ENCODE measurements at places on chromosomes 3 and 15. TPM values are rescaled to one million over a fixed set of nuclear protein-coding genes. Genes with fewer than 3 reads are reported as not detected.

Gene SMAD6
- 8.9 TPM for total RNA-seq

DNA sequence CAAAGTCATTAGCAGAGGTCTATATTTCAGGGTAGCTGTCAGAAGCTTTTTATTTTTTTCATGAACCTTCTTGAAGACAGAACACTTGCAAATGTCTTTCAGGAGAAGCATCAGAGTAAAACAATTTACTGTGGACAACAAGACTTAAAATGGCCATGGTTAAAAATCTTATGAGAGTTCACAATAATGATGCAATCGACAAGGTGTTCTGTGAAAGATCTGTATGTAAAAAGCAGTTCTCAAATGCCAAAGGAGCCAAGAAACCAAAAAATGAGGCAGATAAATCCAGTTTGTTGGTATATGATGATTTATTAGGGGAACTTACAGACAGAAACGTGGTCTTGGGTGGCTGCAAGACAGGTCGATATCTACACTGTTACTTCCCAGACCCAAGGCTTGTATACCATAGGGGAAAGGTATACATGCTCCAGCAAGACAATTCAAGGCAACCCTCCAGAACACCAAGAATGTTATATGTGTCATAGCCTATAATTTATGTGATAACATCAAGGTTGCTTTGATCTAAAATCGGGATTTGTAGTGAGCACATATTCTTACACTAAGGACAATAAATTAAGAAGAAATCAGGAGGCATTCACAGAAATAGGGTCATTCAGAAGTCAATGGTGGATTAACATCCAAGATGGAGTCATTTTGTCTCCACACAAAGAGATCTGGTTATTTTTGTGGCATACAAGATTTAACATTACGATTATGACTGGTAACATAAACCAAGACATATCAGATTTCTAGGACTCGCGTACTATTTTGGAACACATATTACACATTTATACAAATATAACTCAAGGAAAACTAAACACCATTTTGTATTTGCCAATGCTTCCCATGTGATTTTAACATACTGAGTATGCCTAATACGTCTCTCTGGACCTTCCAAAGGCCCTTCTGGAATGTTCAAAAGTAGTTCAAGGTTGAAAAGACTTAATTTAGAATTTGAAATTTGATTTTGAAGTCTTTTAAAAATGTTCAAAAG, 316.4 kb downstream of the THSD4 start:
- no peaks in the 10 kb centered on the region for H3K36me3 ChIP-seq
- no peaks in the 10 kb centered on the region for H3K27me3 ChIP-seq
- no peaks in the 10 kb centered on the region for H3K4me1 ChIP-seq
- no peak for DNase-seq
- H3K4me3 ChIP-seq = no peak overlapping the region

DNA sequence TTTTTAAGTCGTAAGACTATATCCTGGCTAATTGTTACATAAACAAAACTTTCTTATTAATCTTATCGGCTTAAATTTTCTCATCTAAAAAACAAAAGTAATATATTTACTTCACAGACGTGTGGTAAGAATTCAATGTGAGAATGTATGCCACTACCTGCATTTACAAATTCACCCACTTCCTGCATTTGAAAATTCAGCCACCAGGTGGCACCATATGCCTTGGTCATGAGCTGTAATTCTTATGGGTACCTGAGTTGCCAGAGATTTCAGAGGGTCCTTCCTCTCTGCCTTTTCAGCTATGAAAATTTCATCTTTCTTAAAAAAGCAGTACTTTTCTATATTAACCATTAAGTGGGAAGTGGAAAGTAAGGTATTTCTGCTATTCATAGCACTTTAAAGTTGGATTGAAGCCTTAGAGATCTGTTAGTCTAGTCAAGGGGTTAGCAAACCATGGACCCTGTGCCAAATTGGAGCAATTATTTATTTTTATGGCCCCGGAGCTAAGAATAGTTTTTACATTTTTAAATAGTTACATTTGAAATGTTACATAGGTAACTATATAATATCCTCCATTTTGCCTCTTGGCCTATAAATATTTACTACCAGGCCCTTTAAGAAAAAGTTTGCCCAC, 127.8 kb downstream of the HCN4 start:
- H3K4me3 ChIP-seq = no peak overlapping the region
- no peak overlapping the region for H3K27ac ChIP-seq

DNA sequence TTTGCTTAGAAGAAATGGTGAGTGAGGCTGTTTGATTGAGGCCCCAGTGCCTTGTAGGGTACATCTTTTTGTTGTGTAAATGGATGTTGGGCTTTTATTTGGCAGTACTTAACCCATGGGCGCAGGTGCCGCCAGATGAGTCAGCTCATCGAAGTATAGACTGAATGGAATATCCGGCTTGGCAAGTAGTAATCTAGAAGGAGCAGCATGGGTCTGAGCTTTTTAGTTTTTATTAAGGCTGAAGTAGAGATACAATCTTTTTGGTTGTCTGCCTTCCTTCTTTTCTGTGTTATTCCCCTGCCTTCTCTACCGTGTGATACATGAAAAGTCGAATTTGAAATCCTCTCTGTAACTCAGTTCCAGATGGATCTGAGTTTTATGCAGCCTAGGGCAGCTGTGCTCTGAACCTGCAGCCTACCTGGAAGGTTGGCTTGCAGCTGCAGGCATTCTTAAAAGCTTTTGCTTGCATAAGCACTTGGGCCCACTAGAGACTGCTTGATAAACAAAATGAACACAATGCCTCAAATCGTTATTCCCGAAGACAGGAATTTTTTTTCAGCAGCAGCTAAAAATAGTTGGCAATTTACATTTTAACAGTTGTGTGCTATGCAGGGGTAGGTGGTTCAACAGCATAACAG, 177.5 kb upstream of the CGNL1 start:
- H3K27me3 ChIP-seq = no peaks in the 10 kb centered on the region
- no peak overlapping the region for H3K27ac ChIP-seq
- no peak overlapping the region for H3K4me3 ChIP-seq
- H3K36me3 ChIP-seq = no peaks in the 10 kb centered on the region
- H3K4me1 ChIP-seq = peaks cover 14% of the 10 kb centered on the region

DNA sequence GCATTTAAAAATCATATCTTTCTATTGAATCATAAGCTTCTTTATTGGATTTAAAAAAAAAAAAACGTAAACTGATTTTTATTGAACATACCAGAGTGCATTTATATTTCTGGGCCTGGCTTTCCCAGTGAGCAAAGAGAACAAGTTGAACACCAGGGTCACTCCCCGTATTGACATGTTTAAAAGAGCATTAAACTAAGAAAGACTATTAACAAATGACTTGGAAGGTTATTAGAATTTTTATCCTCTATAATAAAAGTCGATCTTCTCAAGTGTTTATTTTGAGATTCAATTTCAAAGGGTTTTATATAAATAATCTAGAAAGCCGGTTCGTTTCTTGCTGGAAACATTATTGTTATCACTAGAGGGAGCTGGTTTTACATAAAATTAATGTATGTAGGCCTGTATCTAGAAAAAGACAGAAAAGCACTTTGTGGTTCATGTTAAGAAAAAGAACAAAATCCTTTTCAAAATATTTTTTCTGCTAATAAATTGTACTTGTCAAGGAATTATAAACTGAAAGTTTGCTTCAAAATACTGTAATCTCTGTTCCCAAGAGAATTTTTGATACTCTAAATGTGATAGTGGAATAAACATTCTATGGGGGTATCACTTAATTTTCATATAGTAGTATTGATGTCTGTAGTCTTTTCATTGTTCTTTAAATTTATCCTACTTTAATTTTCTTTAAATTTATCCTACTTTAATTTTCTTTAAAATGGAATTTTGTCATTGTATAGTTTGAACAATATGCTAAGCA, 321.8 kb upstream of the MME start:
- no peaks in the 10 kb centered on the region for H3K36me3 ChIP-seq
- DNase-seq = no peak
- H3K27ac ChIP-seq = no peak overlapping the region
- H3K27me3 ChIP-seq = no peaks in the 10 kb centered on the region

DNA sequence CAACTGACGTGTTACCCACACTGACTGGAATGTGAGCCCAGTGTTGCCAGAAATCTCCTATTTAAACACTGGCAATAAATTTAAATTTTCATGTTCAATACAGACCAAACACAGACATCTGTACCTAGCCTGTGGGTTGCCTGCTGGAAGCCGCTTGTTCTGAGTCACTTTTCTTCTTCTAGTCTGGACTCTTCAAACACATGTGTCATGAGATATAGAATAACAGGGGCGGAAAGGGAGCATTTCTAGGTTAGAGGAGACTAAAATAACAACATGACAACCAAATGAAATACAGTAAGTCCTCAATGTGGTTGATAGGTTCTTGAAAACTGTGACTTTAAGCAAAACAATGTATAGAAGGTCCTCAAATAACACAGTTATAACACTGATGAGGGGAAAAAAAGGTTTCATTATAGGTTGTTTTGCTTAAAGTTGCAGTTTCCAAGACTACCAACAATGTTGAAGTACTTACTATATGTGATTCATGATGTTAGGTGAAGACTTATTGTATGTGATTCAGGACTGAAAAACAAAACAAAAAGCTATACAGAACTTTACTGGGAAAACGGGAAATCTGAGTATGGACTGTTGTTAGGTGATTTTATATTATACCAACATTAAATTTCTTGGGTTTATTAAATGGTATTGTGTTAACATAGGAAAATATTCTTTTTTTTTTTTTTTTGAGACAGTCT, 63.1 kb downstream of the PRKAR2A start:
- no peak overlapping the region for H3K4me3 ChIP-seq
- no peaks in the 10 kb centered on the region for H3K36me3 ChIP-seq
- H3K27ac ChIP-seq = no peak overlapping the region
- no peaks in the 10 kb centered on the region for H3K27me3 ChIP-seq

- peaks cover 61% of the 10 kb centered on the region for H3K4me1 ChIP-seq
- no peaks in the 10 kb centered on the region for H3K36me3 ChIP-seq
- peak within 1 kb of the TSS; percentile 73 for H3K4me3 ChIP-seq
- no peaks in the 10 kb centered on the region for H3K27me3 ChIP-seq
These were observed at the start of gene TPM1 for GRCh38 chr15:63041974-63042876. TSS of gene TPM1 (plus strand) at chr15:63042747. CDS start at chr15:63042830, 83 bp downstream.

All from Caco-2 (cell line).